ENCODE measurements at places on chromosomes 4 and X.

- no peak for DNase-seq
Measured at GRCh38 chrX:54721424-54721823, 76.6 kb downstream of the ITIH6 start.

DNA sequence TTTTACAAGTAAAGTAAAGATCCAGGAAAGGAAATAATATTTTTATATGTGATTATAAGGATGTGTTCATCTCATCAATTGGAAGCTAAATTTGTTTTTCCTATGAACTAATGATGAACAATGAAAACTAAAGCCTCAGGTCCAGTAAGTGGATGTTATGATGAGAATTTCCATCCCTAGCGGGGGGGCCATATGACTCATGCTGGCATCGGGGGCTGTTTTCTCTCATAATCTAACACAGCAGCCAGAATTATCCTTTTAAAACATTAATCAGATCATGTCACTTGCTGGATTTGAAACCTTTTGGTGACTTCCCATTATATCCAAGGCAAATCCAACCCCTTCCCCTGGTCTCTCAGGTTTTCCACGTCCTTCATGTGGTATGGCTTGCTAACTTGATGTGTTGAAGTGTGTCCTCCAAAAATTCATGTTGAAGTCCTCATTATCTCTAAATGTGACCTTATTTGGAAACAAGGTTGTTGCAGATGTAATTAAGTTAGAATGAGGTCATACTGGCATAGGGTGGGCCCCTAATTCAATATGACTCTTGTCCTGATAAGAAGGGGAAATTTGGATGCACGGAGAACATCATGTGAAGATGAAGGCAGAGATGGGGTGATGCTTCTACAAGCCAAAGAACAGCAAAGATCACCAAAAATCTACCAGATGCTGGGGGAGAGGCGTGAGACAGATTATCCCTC, 96.8 kb downstream of the AKAP4 start:
- DNase-seq, result no peak

GRCh38 chr4:125045311-125045710, 269.4 kb upstream of the FAT4 start:
- DNase-seq, result peak; percentile 16

GRCh38 chrX:13330446-13330845, 10.6 kb upstream of the ATXN3L start:
- DNase-seq, result no peak

- DNase-seq, result no peak
Measured at GRCh38 chr4:155077452-155078229, 130.8 kb upstream of the NPY2R start.

- no peak for DNase-seq
Measured at GRCh38 chrX:96982161-96982560, 98.5 kb downstream of the RPA4 start.

GRCh38 chr4:10577018-10577417, 107.5 kb downstream of the CLNK start:
- DNase-seq, result no peak

DNA sequence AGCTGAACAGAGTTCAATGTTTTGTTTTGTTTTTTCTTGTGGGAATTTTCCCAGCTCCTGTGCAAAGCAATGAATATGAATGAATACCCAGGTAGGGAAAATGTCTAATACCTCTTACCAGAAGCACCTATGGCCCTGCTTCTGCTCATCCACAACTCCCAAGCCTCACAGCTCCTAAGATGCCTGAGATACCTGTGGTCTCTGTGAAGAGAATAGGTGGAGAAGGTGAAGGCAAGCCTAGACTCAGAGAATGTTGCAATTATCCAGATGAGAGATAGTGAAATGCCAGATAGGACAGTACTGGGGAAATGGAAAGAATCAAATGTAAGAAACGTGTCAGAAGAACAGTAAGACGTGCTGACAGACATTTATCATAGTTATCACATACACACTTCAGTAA, 70.2 kb upstream of the NOCT start:
- DNase-seq, result no peak

GRCh38 chr4:46994007-46994405, 625 bp upstream of the GABRA4 start:
- no peak for DNase-seq

DNA sequence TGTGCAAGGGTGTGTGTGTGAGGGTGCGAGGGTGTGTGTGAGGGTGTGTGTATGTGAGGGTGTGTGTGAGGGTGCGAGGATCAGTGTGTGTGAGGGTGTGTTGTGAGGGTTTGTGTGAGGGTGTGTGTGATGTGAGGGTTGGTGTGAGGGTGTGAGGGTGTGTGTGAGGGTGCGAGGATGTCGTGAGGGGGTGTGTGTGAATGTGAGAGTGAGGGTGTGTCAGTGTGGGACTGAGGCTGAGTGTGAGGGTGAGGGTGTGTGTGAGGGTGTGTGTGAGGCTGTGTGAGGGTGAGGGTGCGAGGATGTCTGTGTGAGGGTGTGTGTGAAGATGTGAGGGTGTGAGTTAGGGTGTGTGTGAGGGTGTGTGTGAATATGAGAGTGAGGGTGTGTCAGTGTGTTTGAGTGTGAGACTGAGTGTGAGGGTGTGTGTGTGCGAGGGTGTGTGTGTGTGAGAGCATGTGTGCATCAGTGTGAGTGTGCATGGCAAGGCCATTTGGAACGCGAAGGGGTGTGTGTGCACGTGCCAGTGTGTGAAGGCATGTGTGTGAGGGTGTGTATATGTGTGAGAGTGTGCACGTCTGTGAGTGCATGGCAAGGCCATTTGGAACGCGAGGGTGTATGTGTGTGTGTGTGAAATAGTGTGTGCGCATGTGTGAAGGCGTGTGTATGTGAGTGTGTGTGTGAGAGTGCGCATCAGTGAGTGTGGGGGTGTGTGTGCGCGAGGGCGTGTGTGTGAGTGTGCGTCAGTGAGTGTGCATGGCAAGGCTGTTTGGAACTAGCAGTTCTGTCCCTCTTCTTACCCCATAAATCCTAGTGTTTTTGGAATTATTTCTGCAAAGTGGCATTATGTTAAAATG, 69.8 kb downstream of the RGS12 start:
- no peak for DNase-seq

DNA sequence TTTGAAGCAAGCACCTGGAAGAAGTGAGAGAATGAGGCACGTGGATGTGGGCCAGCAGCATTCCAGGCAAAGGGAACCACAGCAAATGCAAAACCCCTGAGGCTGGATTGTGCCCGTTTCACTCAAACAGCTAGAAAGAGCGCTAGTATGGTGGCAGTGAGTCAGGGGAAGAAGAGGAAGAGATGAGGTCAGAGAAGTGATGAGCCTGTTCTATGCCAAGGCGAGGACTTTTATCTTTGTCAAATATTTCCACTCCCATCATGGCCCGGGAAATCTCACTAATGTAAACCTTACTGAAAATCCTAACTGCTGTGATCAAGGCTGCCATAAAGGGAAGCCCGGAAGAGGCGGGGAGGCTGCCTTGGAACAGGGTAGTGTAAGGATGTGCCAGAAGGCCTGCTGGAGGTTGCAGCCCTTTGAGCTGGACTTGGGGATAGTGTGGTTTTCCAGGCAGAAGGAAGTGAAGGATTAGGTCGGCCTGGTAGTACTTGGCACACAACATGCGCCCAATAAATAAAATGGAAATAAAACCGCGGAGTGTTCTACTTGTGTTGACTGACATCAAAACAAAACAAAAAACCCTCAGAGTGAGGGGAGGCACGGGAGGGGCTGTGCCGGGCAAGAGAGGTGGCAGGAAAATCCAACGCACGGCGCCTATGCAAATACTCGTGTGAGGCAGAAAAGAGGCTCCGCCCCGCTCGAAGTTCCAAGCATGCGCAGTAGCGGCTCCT, 1.2 kb upstream of the CDK16 start:
- no peak for DNase-seq

DNA sequence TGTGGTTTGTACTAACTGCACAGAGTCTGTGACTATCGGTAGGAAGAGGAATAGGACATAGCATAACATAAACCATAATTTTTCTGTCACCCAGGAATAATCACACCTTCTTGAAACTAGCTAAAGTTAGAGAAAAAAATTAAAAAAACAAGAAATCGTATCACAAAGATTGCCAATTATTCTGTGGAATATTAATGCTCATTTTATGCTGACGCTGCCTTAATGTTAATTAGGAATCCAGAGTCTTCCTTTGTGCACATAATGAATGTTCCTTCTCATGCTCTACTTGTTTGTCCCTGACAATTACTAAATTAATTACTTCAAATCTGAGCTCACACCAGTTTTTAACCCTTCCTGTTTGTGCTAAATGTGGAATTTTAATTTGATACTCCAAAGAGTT, 772.7 kb upstream of the EPHA5 start:
- DNase-seq, result no peak

- DNase-seq, result no peak
Measured at GRCh38 chrX:152895724-152896420, 2.0 kb upstream of the ZNF185 start.

Measured in fibroblast of the conjunctiva (primary cell).